Activated T-cell treated with anti-CD3 and anti-CD28 coated beads, Interleukin-2, amount 50 U/mL, for 24 hours (primary cell): ENCODE measurements at places on chromosomes 7 and 10.
A peak's percentile ranks its signal among the peaks of the same experiment; 100 is the strongest.

DNA sequence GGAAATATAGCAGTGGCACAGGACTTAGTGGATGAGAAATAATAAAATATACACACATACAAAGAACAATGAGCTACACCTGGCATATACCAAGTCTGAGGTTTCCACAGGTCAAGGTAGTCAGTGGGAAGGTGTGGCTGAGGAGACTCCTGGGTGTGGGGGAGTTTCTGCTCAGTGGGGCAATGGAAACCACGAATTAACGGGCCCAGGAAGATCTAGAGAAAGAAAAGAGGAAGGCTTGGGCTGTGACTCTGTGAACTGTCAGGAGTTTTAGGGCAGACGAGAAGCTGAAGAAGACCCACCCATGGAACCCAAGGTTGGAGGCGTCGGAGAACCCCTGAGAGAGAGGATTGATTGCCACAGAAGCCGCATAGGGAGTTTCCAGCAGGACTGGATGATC lies 196.5 kb downstream of the HERPUD2 start:
- DNase-seq, result no peak

GRCh38 chr10:93452143-93452542 lies 30.0 kb downstream of the MYOF start:
- DNase-seq, result no peak

DNA sequence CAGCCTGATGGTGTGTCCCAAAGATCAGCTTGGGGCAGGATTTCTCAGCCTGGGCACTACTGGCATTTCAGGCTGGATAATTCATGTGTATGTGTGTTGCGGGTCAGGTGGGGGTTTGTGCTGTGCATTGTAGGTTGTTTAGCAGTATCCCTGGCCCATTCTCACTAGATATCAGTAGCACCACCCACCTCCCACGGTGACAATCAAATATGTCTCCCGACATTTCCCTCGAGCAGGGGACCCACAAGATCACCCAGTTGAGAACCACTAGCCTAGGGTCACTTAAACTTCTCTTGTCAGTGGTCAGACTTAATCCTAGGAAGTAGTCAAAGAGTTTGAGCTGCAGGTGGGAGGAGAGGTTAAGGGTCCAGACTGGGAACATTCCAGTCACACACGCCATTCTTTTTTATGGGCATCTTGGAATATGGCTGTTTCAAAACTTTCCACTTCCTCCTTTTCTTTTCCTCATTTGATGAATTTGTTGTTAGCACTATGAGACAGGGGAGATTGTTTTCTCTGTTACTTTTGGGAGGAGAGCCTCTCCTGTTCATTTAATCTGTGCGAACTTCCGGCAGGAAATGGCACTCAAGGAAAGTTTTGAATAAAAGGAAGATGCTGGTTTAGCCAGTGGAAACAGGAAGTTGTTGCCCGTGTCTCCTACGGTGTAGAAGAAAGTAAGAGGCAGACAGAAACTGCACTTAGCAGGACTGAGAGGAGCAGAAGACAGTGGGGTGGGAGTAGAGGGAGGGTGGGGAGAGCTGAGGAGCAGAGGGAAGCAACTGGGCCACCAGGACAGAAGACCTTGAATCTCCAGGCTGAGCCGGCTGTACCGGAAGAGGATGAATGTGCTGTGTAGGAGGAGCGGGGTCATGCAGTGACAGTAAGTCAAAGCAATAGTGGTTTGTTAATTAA lies 17.6 kb upstream of the EXOC6 start:
- DNase-seq, result peak; percentile 63

GRCh38 chr7:81187753-81188152 lies 268.9 kb upstream of the SEMA3C start:
- no peak for DNase-seq

DNA sequence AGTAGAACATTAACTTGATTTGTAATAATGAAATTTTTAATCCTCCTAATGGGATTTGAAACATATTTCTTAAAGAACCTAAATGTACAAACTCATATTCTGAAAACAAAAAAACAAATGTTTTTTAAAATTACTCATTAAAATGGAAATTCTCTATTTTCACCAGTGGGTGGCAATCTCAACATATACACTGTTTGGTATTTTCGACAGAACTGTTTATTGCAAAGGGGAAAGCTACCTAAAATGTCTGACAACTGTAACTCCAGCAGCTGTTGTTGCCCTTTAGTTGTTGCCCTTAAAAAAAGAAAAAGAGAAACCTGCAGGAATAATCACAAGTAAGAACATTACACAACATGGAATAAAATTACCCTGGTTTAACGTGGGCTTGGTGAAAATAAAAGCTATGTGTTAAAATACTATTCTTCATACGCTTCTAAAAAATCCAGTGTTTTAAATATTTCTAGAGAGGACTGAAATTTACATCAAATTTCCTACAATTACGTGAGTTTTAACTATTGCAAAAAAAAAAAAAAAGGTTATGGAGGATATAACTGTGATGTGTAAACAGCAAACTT lies 54.5 kb downstream of the COL1A2 start:
- DNase-seq, result no peak

DNA sequence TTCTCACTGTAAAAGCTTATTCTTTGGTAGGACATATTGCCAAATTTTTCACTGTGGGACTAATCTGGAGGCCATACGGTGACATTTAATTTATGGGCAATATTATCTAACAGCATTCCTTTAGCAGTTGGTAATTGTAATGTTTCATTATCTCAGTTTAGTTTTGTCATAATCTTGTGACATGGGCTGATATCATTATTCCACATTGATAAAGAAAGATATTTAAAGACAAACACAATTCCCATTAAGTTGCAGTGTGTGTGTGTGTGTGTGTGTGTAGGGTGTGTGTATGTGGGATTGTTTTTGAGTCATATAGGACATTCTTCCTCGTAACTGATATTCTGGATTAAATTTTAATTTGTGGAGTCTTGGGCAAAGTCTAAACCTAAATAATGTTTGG lies 238.5 kb downstream of the PRKG1 start:
- DNase-seq, result no peak

DNA sequence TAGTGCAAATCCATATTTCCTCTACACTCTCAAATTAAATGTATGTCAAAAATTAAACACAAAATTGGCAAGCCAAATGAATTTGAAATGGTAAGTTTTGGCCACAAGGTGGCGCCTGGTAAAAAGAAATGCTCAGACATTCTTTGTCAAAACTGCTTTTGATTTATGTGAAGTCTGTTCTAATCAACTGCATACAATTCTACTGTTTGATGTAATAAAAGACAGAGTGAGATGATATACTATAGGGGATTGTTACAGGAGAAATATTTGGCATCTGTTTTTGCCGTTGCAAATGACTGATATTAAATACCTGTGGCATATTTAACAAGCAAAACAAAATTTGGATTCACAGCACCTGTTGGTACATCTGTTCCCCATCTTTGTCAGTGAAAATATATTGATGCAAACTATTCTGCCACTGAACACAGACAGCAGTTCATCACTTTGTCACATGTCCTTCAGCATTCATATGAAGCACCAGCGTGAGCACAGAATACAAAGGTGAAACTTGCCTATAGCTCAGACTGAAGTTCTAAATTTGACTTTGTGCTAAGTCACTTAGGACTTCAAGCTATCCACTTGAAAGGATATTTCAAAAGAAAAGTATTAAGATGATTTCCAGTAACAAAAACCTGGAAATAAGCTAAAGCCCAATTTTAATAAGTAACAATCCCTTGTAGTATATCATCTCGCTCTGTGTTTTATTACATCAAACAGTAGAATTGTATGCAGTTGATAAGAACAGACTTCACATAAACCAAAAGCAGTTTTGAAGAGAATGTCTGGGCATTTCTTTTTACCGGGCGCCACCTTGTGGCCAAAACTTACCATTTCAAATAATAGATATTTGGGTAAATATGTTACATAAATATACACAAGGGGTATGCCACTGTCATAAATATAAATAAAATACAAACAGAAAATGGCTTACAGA lies 10.2 kb upstream of the CH25H start:
- peak; percentile 57 for DNase-seq

DNA sequence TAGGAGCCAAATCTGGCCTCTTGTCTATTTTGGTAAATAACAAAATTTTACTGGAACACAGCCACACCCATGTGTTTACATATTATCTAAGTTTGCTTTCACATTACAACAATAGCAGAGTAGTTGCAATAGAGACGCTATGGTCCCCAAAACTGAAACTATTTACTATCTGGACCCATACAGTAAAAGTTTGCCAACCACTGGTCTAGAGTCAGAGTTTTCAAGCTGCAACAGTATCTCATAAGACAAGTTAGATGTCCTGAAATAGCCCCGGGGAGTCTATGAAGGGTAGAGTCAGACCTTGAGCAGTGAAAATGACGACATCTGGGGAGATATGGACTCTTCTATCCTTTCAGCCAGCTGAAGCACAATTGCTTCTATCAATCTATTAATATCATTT lies 74.2 kb downstream of the CTNNA3 start:
- no peak for DNase-seq

DNA sequence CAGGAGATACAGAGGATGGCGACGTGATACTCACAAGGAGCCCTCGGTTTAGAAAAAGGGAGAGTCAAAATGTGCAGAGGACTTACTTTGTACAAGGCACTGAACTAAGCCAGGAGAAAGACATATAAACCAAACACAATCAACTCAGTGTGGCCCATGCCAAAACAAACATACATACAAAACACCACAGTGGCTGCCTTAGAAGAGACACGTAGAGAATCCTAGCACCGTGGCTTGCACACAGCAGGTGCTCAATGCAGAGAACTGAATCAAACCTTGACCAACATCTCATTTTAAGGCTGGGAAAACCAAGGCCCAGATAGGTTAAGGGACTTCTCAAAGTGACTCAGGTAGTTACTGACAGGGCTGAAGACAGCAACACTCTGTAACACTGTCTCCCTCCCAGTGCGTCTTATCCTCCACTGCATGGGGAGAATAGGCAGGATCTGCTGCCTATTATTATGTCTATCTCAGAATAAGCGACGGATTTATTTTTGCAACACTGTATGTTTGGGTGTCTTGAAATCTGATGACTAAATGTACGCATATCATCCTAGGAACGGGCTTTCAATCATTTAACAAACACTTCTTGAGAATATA lies 11.0 kb downstream of the SORBS1 start:
- no peak for DNase-seq

GRCh38 chr7:5872326-5872725 lies 8.3 kb upstream of the OCM start:
- DNase-seq, result no peak

DNA sequence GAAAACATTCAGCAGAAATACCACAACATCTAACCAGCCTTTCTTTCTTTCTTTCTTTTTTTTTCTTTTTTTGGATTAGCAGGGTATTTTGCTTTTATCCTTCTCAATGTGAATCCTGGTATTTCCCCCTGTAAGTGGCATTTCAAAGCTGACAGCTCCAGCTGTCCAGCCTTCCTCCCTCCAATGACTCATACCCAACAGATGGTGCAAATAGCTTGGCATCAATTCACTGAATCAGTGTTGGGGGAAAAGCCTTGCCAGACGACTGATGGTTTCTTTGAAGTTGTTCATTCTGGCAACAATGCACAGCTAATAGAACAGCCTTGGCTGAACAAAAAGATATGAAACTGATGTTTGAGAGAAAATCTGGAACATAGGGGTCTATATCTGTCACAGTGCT lies 316.8 kb upstream of the STEAP1 start:
- DNase-seq, result no peak

DNA sequence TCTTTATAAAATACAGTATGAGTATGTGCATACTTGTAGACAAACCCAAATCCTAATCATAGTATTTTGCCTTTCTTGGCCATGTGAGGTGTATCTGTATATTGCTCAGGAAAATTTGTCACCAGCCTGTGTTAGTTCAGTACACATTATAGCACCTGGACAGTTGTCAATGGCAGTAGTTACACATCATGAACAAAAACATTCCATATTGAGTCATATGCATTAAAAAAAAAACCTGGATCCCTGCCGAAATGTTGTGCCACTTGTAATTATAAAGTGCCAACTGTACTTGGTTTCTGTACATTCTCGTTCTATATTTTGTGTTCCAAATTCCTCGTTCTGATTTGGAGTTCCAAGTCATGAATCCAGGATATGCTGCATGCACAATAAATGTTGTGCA lies 410.4 kb downstream of the INHBA start:
- DNase-seq, result no peak
